ENCODE measurements at places on chromosomes 4 and X. TPM values are rescaled to one million over a fixed set of nuclear protein-coding genes. Genes with fewer than 3 reads are reported as not detected.

AFM gene
- total RNA-seq, result not detected

DNA sequence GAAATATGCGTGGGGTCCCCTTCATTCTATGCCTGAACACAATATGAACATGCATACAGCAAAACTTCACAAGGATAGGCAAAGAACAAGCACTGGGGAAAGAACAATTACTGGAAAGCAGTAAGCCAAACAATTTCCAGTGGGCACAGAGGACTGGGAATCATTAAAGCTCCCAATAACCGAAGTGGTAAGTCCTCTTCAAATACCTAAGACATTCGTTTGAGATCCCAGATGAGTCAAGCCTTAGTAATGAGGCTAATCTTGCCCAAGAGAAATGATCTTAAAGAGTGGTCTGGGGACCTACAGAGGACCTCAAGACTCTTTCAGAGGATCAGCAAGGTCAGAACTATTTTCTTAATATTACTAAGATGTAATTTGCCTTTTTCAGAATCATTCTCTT, 28.6 kb downstream of the ANAPC10 start:
- DNase-seq, result no peak

MAGEC1 gene
- not detected for total RNA-seq

GRCh38 chr4:131459430-131460101, 1689.5 kb upstream of the PCDH10 start:
- DNase-seq, result no peak

DNA sequence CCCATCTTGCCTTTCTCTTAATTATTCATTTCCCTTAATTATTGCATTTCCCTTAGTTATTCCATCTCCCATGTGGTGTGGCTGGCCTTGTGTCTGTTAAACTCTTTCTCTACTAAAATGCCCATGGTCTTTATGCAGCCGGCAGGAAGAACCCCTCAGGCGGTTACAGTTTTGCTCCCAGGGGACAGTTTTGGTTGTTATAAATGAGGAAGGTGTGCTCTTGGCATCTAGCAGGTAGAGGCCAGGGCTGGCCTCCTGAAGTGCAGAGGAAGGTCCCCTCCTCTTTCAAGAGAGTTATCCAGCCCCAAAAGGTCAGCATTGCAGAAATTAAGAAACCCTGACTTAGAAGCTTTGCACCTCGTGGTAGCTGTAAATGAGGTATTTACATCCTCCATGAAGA, 18.0 kb downstream of the TBL1X start:
- DNase-seq, result no peak

PDGFRA gene
- total RNA-seq, result 29.8 TPM

CT47A1 gene
- total RNA-seq, result not detected
